ENCODE measurements at places on chromosomes 6 and 20. TPM values are rescaled to one million over a fixed set of nuclear protein-coding genes. Genes with fewer than 3 reads are reported as not detected.

GRCh38 chr20:63273059-63273579 lies 506 bp downstream of the ARFGAP1 start:
- DNase-seq = no peak

DNA sequence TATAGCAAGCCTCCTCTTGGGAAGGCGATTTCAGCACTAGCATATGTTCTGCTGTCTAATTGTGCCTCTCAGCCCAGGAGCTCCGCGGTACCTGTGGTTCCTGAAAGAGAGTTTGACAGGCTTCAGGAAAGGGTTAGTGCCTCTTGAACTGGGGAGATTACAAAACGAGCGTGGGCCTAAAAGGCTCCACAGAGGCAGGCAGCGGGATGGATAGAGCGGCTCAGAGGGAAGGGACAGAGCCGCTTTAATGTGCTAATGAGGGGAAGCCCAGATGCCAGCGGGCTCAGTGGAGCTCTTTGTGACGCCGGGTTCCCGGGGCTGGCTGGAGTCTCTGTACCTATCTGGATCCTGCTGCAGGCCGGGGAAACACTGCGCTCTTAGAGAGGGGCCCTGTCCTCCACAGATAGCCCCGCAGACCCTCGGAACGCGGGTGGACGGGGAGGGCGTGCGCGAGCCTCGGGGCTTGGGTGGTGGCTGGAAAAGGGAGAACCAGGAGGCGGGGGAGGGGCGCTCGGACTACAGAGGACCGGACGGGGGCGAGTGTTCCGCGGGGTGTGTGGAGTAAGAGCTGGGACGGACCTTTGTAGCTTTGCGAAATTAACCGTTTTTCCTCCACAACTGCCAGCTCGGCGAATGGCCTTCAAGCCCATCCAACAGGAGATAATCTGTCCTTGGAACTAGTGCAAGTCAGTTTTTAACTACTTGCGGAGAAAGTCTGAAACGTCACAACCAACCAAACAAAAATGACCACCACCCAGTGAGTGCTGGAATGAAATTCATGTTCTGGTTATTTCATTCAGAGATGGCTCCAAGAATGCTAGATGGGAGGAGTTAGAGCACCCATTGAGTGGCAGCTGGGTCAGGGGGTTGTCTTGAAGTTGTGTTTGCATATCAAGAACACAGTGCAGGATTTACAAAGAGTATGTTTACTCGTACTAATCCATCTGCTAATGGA lies 13.0 kb downstream of the SLC35F1 start:
- DNase-seq = no peak

GRCh38 chr6:136803608-136804007 lies 11.3 kb upstream of the MAP3K5 start:
- DNase-seq = no peak

DNA sequence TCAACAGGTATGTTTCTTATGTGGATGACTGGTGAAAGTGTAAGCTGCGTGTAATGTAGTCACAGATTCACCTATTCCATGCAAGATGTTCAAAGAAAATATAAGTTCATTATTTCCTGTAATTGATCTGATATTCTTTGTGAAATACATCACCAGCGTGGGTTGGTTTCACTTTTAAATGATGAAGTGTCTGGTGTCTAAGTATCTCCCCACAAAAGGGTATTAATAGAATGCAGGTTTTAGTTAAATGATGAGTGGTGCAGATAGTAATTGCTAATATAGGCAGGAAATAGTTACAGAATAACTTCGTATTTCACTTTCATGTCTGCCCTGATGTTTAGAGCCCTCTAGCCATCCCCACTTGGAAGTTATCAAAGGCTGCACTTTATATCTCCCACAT lies 22.2 kb downstream of the PGBD1 start:
- no peak for DNase-seq

Gene GRM1
- 8.5 TPM for total RNA-seq

Gene BACH2
- total RNA-seq = 8.4 TPM

Gene ZNF831
- 0.05 TPM for total RNA-seq
